Fibroblast of skin of right biceps (primary cell): ENCODE measurements at places on chromosomes 11 and 22.

- peak; percentile 40 for DNase-seq
Measured at GRCh38 chr11:95531116-95531515, 258.5 kb downstream of the FAM76B start.

DNA sequence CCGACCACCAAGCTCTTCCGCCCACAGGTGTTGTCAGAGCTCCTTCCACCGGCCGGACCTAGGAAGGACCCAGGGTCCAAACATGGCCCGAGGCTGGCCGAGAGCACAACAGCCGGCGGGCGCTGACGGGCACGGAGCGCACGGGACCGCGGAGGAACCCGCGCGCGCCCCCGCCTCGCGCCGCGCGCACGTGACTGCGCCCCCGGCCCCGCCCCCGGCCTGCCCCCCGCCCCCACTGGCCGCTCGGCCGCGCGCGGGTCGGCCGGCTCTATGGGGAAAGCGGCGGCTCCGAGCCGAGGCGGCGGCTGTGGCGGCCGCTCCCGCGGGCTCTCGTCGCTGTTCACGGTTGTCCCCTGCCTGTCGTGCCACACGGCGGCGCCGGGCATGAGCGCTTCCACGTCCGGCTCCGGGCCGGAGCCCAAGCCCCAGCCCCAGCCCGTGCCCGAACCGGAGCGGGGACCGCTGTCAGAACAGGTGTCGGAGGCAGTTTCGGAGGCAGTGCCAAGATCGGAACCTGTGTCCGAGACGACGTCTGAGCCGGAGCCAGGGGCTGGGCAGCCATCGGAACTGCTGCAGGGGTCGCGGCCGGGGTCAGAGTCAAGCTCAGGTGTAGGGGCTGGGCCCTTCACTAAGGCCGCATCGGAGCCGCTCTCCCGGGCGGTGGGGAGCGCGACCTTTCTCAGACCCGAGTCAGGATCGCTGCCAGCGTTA, at the start of gene OSBP2:
OSBP2 (plus strand) TSS at position 235 of the 711 bp plus-strand sequence; CDS start at position 271, 36 bp downstream.
- DNase-seq, result peak; percentile 10

- DNase-seq, result peak; percentile 67
Measured at GRCh38 chr11:102497061-102497460, 33.5 kb downstream of the MMP7 start.

DNA sequence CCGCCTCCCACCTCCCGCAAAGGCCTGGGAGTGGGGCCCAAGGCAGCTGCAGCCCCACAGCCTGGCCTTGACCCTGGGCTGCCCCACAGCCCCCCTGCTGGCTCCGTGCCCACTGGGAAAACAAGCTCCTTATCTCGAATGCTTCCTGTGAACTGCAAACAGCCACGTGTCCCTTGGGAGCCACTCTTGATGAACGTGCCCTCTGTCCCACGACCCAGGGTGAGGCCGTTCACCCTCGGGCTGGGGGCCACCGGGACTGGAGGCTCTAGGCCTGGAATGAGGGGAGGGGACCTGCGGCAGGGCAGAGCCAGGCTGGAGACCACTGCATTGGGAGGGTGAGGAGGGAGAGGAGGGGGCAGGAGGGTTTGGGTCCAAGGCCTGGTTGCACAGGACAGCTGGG, 9.5 kb downstream of the H19 start:
- no peak for DNase-seq

DNA sequence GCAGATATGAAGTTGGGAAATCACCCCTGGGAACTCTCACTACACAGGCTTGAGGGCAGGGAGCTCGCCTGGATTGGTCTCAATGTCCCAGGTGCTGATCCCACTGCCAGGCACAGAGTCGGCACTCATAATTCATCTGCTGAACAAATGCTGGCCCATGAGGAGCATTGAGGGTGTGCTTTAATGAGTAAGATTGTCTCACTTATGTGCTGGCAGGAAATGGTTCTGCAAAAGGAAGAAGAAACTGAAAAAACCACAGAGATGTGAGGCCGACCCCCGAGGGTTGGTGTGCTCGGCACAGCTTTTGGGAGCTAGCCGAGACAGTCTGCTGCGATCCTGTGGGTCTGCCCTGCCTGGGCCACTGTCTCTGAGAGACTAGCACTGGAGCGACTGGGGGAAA, 9.4 kb downstream of the PLAAT2 start:
- DNase-seq, result peak; percentile 59

- DNase-seq, result peak; percentile 15
Measured at GRCh38 chr22:27370269-27370668, 431.3 kb downstream of the MN1 start.

GRCh38 chr11:71206186-71206585, 46.2 kb downstream of the SHANK2 start:
- DNase-seq, result no peak

GRCh38 chr11:65900125-65900898, at the start of gene FOSL1:
TSS of gene FOSL1 (minus strand) at chr11:65900388. CDS start at chr11:65900339, 49 bp downstream.
- DNase-seq, result peak; percentile 97

GRCh38 chr11:12938590-12939247, 70.4 kb upstream of the RASSF10 start:
- no peak for DNase-seq

- no peak for DNase-seq
Measured at GRCh38 chr11:93289782-93290463, 40.6 kb upstream of the DEUP1 start.

DNA sequence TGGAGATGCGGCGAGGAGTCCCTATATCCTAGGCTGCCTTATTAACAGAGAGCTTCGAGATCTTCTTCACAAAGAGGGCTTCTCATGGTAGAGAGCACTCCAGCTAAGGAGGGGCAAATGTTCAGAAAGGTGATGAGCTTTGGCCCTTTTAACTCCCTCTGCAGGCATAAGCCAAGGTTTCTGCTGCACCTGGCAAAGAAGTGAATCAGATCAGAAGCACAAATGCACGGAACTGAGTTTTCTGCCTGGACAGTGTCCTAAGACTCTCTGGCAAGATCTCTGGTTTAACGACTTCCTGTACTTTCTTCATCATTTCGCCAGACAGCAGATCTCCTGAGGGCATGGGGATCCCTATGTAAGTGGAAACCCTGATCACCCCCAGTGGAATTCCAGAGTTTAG, 37.2 kb downstream of the POU2AF3 start:
- no peak for DNase-seq

DNA sequence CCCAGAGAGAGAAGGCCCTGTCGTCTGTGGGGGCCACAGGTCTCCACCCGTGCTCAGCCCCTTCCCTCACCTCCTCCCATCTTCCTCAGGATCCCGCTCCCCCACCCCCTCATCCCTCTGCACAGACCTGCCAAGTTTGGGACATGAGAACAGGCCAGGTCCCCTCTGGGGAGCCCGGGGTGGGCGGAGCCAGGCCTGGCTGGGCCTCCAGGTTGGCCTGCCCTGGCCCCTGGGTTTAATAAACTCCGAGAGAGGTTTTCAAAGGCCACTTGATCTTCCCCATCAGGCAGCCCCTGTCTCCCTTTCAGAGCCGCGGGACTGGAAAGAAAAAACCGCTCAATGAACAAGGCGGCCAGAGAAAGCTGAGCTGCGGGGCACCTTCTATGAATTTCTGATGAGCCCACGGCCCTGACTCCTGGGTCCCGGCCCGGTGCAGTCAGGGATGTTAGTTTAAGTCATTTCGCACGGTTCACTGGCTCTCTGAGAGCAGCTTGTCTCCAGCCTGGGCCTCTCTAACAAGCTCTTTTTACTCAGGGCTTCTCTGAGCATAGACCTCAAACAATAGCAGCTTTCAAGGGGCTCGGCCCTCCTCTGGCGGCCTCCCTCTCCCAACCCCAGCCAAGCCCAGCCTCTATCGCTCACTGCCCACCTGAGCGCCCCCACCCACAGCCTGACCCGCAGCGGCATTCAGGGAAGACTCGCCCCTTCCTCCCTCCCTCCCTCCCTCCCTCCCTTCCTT, 64.8 kb downstream of the RPUSD4 start:
- no peak for DNase-seq

GRCh38 chr11:77207019-77207485, 79.0 kb downstream of the MYO7A start:
- no peak for DNase-seq

GRCh38 chr11:42770444-42771065, 541.2 kb upstream of the API5 start:
- DNase-seq, result peak; percentile 33

DNA sequence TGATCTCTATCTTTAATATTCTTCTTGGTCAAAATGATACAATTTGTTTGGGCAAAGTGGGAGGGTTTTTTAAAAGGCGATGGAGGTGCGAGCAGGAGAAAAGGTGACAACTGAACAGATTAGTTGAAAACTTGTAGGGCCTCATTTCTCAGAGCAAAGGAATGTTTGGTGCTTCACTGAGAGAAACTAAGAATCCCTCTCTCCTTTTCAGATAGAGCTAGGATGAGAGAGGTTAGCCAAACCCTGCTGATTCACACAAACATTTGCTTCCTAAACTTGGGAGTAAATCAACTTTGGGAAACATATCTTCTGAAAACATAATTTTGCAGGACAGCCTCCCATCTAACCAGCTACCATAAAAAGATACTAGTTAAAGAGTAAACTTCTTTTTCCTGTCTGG, 57.0 kb downstream of the PHF21A start:
- DNase-seq, result peak; percentile 26

DNA sequence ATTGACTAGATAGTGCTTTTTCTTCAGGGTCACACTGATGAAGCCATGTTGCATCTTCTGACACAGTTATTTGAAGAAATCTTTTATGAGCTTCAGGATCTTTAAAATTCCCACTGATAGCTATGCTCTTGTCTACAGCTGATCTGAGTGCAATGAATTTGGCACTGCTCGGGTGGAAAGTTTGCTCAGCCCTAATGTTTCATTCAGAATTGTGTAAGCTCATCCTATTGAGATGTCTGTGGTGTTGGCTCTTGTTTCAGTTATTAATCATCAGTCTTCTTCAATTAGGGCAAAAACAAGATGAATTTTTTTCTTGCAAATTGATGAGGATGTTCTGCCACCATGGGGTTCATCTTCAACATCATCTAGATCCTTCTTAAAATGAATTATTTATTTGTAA, 1387.0 kb upstream of the RAG2 start:
- DNase-seq, result no peak

DNA sequence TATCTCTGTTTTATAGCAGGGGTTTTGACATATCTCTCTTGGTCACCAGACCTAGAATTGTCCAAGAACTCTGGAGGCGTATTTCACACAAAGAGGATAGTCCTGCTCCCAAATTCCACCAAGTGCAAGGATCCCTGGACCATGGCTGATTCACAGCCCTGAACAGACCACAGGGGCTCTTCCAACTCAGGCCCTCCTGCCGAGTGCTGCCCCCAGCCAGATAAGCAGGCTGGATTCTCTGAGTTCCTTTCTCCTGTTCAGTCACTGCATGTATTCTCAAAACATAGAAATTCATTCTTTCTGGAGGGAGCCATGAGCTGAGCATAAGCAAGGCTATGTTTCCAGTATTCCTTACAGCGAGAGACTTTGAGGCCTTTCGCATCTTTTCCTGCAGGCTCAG, 13.4 kb upstream of the PLEKHB1 start:
- no peak for DNase-seq

- peak; percentile 58 for DNase-seq
Measured at GRCh38 chr22:20080445-20080775, 369 bp downstream of the DGCR8 start.

- DNase-seq, result no peak
Measured at GRCh38 chr11:119019996-119020395, 1.4 kb downstream of the TRAPPC4 start.

DNA sequence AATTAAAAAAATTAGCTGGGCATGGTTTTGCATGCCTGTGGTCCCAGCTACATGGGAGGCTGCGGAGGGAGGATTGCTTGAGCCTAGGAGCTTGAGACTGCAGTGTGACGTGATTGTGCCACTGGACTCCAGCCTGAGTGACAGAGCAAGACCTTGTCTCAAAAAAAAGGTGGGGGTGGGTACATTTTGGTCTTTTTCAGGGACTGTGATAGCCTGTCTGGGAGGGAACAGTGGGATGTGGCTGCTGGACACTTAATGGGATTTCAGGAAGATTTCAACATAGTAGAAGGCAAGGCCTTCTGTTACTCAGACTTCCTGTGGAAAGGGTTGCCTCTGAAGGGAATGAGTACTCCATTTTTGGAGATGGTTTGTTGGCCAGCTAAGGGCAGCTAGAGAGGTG, 40.6 kb downstream of the RELT start:
- DNase-seq, result peak; percentile 61

GRCh38 chr11:65801153-65801987, 14.5 kb downstream of the OVOL1 start:
- DNase-seq, result no peak

GRCh38 chr11:78535027-78535426, 39.6 kb downstream of the NARS2 start:
- DNase-seq, result no peak

GRCh38 chr22:47645450-47645914, 883.0 kb downstream of the TBC1D22A start:
- DNase-seq, result no peak

DNA sequence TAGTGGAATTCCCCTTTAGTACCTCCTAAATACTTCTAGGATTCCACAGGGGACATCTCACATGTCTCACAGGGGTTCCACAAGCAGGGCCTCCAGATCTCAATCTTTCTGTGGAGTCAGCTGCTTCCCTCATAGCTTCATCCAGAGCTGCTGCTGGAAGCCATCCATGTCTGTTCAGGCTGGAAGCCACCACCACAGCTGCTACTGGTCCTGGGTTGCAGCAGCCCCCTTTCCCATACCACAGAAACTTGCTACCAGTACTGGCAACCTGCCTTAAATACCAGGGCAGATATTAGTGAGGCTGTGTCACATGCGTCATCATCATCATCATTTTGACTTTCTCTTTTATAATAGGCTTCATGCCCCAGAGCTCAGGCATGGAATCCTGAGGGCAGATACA, 242.7 kb upstream of the NCAM1 start:
- DNase-seq, result peak; percentile 31

GRCh38 chr11:28049338-28050216, 58.4 kb downstream of the KIF18A start:
- DNase-seq, result peak; percentile 84

DNA sequence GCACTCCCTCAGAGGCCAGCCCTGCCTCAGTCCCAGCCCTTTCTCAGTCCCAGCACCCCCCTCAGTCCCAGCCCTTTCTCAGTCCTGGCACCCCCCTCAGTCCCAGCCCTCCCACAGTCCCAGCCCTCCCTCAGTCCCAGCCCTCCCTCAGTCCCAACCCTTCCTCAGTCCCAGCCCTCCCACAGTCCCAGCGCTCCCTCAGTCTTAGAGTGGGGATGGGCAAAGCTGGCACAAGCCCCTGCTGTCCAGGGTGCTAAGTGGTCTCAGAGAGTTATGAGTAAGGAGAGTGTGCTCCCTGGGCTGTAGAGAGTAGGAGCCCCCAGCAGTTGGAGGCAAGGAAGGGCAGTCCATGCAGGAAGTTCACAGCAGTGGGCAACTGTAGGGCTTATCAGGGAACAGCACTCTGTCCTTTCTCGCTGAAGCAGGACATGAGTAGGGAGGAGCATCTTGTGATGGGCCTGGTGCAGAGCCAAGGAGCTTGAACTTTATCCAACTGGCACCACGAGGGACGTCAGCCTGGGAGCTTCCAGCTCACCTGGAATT, 51.4 kb upstream of the CRYBB3 start:
- no peak for DNase-seq

GRCh38 chr22:25746012-25746373, 4.0 kb downstream of the MYO18B start:
- DNase-seq, result no peak
